Hindlimb muscle (tissue), 1 donor: ENCODE measurements at places on chromosomes 7 and 10. TPM values are rescaled to one million over a fixed set of nuclear protein-coding genes. Genes with fewer than 3 reads are reported as not detected.

DNA sequence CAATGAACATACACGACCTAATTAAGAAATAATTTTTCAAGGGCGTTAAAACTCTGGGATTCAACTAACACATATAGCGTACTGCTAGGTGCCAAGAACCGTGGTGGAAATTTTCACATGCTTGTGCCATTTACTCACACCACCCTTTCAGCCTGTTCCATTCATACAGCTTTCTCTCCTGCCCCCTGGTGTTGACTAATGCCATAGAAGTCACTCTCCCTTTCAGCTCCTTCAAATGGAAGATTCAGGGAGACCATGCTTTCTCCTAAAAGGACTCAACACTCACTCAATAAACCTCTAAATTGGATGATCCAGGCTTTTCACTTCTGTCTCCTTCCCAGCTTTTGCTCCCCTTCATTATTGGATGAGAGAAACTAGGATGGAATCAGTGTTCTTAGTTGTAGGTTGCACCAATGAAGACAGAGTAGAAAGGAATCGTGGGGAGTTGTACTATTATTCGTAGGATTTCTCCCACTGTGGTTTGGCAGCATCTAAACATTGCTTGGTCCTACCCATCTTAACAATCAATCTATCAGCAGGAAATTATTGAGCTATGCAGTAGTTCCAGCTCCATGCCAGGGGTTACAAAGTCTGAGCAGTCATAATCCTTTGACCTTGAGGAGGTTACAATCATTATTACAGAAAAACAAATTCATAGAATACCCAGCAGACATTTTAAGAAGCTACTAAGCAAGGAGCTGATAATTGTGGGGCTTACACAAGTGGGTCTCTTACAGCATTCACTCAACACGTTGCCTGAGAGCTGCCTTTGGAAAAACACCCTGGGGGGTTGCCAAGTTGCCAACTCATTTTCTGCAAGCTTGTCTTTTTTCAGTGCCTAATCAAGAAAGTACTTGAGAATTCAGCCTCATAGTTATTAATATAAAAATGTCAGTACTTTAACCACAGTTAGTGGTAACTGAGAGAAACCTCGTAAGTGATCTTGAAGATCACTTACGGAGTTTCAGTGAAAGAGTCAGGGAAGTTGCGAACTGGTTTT, 2.8 kb upstream of the PPP1R3C start:
- peak; percentile 76 for DNase-seq

DNA sequence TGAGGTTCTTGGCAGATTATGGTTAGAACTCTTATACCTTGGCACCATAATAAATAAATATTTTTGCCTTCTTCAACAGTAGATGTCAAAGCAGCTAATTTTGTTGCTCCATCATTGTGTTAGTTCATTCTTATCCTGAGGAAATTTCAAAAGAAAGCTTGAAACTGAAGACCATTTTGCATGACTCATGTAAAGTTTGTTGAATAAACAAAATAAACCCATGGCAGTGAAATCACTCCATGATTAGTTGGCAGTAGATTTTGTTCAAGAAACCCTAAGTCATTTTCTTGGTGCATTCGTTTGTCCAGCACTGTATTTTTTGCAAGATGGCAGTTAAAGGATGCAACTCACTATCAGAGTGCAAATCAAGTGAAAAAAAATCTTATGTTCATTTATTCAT, 91.6 kb downstream of the HECW1 start:
- DNase-seq, result no peak

DNA sequence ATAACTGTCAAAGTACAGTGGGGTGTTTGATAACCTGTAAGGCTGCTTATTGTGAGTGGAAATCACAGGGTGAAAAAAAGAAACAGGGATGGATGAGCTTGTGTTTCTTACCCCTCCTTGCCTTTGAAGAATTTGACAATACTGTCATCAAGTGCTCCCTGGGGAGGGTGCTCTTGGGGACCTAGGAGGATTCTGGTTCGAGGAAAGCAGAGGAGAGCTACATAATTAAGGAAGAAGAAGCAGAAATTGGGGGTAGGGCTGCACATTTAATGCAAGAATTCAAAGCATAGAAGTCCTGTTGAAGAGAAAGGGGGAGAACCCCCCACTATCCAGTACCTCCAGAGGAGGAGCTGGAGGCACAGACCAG, 208.1 kb upstream of the PHYHIPL start:
- no peak for DNase-seq

DNA sequence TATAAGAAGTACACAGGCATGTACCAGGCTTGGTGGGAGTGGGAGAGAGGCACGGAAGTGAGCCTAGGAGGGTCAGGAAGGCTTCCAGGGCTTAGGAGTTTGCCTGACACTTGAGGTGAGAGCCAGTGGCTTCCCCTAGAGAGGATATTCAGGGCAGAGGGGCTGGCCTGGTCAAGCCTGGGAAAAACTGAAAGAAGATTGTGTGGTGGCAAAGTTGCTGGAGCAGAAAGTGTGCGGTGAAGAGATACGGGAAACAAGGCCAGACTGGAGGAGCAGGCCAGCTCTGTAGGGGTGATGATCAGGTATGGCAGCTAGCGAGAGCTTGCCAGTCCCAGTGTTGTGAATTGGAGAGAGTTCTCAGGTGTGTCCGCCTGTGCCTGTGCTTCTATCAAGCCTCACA, 129.9 kb downstream of the CCNY start:
- DNase-seq, result no peak

DNA sequence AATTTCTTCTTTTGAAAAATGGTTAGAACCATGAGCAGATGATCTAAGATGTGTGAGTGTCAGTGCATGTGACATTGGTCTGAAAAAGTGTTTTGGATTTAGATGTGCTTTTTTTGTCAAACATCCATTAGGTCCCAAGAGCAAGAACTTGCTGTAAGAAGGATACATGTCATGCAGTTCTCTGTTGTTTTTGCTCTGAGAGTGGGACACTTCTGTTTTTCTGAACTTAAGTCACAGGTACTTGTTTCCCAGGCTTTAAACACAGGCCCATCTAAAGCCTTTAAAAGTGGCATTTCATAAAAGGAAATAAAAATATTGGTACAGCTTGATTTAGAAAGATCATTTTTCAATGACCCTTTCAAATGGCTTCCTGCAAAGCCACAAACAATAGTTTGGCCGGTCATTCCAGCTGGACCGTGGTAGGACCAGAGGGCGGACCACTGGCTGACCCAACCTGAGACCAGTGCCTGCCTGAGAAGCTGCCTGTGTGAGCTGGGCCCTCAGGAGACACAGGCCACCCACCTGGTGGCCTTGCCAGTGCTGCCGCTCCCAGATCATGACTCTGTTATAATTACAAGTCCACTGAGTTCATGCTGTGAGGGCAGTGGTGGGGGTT, 92.7 kb downstream of the EEPD1 start:
- DNase-seq, result no peak

- DNase-seq, result no peak
Observed at GRCh38 chr7:73823873-73824592, 6.8 kb upstream of the CLDN4 start.

- DNase-seq, result no peak
Observed at GRCh38 chr7:104208421-104208780, 588 bp upstream of the ORC5 start.

GRCh38 chr10:64648915-64649314, 1127.7 kb downstream of the REEP3 start:
- DNase-seq, result peak; percentile 4

DNA sequence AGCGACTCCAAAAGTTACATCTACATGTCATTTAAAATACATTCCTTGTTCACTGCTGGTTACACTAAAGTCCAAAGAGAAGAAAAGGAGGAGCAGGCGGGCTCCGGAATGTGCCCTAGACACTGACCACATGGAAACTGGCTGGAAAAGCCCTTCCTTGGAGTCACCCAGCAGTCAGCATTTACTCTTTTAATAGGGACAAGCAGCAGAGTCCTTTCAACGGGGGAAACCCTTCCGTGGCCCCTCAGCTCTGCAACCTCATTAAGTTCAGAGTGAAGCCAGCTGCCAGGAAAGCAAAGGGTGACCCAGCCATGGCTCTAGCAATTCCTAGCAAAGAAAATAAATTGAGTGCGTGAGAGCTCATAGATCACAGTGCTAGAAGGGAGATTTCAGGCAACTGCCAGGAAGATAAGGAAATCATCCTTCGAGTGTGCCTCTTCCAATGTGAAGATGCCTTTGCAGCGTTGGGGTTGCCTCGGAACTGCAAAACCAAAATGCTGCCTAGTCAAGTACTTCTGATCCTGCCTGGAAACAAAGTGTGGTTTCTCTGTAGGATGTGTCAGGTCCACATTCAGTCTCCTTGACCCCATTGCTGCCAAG, 101.6 kb downstream of the SORBS1 start:
- no peak for DNase-seq

Gene ZNF365
- polyA plus RNA-seq, result not detected

Gene CAMK2G
- polyA plus RNA-seq, result 31.5 TPM

Gene RELN
- 2.1 TPM for polyA plus RNA-seq
